Epithelial cell of proximal tubule (primary cell): ENCODE measurements at places on chromosomes 6 and 20.

DNA sequence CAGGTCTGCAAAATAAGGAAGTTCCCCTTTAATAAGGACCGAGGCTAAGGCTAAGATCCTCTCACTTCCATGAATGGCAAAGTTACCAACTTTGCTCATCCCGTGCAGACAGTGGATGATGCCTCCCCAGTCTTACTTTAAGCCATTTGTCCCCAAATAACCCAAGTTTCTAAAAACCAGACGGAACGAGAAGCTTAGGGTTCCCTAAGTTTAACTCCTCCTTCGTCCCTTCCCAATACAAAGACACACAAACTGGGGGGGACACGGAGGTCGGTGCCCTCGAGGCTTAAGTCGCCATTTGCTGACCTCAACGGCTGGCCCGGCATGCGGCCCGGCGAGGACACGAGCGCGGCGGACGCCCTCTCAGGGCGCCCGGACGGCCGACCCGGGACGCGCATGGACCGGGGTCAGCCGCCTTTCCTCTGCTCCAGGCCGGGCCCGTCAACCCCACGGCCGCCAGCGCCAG, 527 bp downstream of the FBXO30 start:
- DNase-seq: no peak

DNA sequence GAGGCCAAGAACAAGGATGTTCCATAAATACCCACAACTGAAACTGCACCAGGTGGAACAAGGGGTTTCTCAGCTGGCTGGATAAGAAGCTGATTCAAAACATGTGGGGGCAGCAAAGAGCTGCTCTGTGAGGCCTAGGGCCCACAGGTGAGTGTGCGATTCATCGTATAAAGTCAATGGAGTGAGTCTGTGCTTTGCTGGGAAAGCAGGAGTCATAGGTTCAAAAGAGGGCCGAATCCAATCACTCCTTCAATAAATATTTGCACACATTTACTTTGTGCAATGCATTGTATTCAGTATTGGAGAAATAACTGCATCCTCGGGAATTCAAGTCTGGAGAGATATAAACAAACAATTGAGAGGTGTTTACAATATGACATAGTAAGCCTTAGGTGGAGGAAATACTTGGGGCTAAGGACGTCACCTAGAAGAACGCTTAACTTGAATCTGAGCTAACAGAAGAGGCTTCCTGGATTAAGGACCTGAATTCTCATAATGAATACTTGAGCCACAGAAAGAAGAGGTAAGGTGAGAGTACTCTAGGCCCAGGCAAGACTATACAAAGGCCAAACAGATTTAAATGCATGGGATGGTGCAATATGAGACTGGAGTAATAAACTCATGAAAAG, 83.7 kb upstream of the TMEM30A start:
- peak; percentile 42 for DNase-seq

GRCh38 chr6:105036351-105036750, 79.4 kb downstream of the LIN28B start:
- no peak for DNase-seq

GRCh38 chr6:154993026-154993425, 2.1 kb upstream of the TIAM2 start:
- no peak for DNase-seq

- no peak for DNase-seq
These were observed 773 bp downstream of the SMAP1 start for GRCh38 chr6:70668499-70668812.

DNA sequence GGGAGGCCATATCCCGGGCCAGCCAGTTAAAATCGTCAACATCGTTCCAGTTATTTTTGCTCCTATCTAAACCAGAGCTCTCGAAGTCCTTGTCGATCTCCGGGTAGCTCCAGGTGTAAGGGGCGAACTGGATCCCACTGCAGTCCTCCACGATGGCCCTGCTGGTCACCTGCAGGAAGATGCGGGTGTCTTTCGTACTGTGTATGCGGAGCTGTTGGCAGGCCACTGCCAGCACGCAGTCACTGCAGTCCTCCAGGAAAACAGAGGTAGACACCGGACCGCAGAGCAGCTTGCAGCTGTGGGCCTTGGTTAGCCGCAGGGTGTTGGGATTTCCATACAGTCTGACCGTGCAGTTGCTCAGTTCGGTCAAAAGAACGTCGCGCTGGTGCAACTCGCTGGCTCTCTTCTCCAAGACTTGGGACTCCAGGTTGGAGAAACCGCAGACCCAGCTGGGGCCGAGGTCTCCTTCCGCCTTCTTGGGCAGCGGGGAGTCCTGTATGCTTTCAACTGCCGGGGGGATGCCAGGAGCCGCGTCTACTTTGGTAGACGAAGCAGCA, 742 bp downstream of the TBCC start:
- DNase-seq: no peak

DNA sequence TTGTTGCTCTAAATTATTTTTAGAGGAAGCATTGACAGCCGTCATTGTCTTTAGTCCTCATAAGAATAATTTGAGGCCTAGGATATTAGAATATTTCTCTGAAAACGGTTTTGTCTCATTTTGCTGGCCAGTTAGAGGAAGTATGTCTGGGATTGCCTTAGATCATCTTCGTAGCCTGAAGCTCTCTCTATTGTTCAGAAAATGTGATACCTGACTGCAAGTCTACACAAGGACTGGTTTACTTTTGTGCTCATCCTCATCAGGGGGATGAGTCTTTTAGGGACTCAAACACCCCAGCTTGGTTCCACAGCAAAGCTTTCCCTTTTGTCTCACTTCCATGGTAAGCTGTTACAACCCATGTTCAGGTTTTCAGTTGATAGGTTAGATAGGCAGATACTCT, 141.8 kb downstream of the FARS2 start:
- no peak for DNase-seq

DNA sequence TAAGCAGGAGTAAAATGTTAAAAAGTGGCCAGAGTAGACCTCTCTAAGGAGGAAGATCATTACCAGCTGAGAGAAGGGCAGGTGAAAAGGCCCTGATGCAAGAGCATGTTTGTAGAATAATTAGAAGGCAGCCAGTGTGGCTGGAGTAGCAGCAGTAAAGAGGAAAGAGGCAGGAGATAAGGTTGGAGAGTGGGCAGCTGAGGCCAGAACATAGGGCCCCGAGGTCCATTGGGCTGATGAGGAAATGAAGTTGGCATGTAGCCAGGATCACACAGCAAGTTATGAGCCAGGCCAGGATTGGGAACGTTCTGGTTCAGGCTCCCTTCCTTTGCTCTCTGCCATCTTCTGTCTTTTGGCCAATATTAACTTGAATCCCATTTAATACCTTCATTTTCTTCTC, 51.6 kb downstream of the RALY start:
- DNase-seq: no peak

GRCh38 chr6:43013097-43013842, 476 bp downstream of the MEA1 start:
- DNase-seq: no peak
